ENCODE measurements at places on chromosomes 6 and 20.

- DNase-seq, result no peak
These were observed 98.5 kb upstream of the TMEM170B start for GRCh38 chr6:11439017-11439420.

GRCh38 chr6:136628996-136629395 lies 78.8 kb upstream of the MAP7 start:
- DNase-seq, result no peak

DNA sequence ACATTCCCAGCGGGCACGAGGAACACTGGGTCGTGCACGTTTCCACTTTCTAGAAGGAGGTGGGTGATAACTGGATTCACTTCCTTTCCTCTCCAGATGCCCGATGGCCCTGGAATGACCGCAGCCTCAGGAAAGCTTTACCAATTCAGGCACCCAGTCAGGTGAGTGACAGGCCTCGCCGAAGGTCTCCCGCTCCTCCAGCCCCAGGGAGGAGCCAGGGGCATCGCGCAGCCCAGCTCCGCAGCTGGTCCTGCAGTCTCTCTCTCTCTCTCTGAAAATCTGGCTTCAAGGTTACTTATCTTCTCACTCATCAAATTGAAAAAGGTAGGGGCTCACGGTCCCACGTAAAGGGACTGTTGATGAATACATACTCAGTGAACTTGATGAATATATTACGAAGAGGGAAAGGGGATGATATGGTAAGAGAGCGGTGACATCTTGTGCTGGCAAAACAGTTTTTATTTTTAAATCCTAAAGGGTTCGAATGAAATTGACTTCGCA lies 891 bp downstream of the RIPPLY2 start:
- no peak for DNase-seq

DNA sequence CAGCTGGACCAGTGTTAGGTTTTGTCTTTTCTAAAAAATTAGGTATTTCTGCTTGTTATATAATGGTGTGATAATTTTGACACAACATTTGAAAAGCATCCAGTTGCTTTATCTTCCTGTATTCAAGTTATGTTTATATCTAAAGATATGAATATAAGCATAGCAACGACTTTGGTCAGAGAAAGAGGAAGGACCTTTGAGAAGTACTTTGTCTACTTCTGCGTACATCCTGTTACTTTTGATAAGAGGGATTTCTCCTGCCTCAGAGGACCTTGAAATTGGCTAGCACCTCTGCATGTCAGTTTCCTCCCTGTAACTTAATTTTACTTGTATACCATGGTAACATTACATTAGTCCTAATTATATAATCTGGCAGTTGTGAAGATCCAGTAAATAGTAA lies 24.8 kb downstream of the PHF20 start:
- DNase-seq, result no peak

- DNase-seq, result no peak
These were observed 61.6 kb upstream of the RNF146 start for GRCh38 chr6:127205036-127205435.

GRCh38 chr6:27922949-27923348 lies 10.8 kb upstream of the OR2B2 start:
- DNase-seq, result no peak

DNA sequence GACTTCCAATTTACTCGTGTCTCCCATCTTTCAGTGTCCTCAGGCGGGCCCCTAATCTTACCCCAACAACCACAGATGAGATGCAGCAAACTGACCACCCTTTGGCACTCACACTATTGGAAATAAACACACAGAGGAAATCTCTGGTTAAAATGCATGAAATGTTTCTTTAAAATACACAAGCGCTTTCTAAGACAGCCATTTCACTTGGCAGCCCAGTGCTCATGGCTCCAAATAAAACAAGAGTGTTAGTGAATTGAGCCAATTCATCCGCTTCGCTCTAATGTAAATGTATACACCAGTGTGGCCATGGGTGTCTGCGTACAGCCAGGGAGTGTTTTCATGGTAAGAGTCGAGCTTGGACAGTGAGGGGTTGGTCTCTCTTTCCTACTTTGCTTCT lies 282.9 kb downstream of the CLIC5 start:
- no peak for DNase-seq

- peak; percentile 17 for DNase-seq
These were observed at the start of gene LHFPL5 for GRCh38 chr6:35804996-35805736. Gene LHFPL5, plus strand, starts transcription at chr6:35805352. Its CDS starts 319 bp downstream, at chr6:35805671.

DNA sequence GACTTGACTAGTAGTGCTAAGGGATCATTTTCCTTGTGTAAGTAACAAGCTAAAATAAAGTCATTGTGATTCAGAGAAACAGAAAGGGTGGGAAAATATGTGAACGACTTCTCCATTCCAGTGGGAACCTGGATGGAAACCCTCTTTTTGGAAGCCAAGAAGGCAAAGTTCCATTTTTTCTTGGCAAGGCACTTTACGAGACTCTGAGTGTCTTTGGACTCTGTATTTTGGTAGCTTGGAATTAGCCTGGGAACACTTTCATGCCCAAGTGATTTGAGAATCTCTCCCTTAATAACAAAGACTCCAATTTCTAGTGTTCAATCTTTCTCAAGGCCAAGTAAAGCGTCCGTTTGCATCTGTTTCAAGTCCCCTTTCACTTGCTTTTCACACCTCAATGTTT lies 100.5 kb upstream of the SASH1 start:
- no peak for DNase-seq

- no peak for DNase-seq
These were observed 38.7 kb downstream of the KAT14 start for GRCh38 chr20:18176318-18176785.

GRCh38 chr20:31527266-31527665 lies 13.0 kb downstream of the HM13 start:
- DNase-seq, result no peak

GRCh38 chr20:34921436-34921835 lies 34.2 kb downstream of the GSS start:
- DNase-seq, result no peak

DNA sequence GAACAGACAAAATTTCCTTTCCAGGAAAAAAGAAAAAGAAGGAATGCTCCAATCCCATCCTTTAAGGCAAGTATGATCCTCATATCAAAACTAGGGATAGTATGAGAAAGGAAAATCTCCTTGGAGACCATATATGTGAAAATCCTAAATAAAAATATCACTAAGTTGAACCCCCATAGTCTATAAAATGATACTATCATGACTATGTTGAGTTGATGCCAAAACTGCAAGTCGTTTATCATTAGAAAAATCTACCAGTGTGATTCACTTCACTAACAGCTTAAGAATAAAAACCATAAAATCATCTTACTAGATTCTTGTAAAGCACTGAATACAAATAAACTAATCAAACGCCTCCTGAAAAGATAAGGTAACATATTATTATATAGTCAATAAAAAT lies 76.6 kb upstream of the STXBP5 start:
- DNase-seq, result no peak

Measured in effector CD8-positive, alpha-beta T cell (primary cell).